ENCODE measurements at places on chromosomes 7 and 10.

GRCh38 chr10:79255007-79255507, 92.2 kb upstream of the PPIF start:
- no peak for DNase-seq

- DNase-seq, result no peak
These were observed 90.4 kb downstream of the ETV1 start for GRCh38 chr7:13898957-13899670.

- DNase-seq, result no peak
These were observed 52.5 kb upstream of the NFKB2 start for GRCh38 chr10:102342958-102343357.

DNA sequence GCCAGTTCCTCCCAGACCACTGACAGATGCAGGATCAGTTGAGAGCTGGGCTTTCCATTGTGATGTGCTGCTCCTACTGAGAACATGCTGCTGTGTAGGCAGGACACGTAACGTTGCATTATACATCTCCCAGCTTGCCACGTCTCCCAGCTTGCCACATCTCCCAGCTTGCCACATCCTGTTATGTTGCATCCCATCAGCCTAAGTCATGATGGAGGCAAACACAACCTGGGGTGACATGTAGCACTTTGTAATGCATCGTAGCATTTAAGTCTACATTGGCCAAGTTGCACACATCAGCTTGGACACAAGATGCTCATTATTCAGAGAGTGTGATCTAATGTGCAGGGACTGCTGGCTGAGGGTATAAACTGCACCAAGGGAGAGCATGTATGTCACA, 73.3 kb upstream of the CHCHD3 start:
- DNase-seq, result no peak

- peak; percentile 32 for DNase-seq
These were observed 290.6 kb downstream of the PRPF18 start for GRCh38 chr10:13877154-13877909.

GRCh38 chr10:26799342-26799741, 61.4 kb downstream of the ABI1 start:
- DNase-seq, result no peak

DNA sequence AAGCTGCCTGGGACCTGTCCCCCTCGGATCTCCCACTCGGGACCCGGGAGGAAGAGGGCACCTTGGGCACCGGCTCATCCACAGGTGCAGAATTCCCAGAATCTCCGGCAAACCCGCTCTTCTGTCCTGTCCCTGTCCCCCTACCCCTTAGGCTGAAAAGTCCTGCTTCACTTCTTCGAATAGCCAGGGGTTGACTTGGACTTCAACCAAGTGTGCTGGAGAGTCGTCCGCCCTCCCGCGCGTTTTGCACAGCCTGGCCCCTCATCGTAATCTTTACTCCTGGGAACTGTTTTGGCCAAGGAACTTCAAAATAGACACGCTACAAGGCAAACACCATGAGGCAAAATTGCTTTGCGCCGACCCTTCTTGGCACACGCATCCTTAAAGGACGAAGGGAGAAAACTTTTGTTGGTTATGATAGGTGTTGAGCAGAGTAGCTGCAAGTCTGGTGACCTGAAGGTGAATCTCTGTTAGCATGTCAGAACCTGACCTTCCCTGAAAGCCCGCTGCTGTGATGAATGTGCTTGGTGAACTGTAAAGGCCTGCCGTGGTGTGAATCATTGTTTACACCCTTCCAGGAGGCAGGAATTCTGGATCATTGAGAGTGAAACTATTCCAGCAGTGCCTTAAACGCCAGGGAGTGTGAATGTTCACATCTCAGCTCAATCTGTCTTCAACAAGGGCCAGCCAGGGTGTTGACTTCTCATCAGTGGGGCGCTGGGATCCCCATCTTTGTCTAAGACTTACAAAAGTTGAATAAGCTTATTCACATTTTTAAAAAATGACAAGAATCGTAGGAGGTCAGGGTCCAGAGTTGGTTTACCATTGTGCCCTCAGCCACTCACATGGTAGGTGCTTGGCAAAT, 589 bp upstream of the RAPGEF5 start:
- no peak for DNase-seq

DNA sequence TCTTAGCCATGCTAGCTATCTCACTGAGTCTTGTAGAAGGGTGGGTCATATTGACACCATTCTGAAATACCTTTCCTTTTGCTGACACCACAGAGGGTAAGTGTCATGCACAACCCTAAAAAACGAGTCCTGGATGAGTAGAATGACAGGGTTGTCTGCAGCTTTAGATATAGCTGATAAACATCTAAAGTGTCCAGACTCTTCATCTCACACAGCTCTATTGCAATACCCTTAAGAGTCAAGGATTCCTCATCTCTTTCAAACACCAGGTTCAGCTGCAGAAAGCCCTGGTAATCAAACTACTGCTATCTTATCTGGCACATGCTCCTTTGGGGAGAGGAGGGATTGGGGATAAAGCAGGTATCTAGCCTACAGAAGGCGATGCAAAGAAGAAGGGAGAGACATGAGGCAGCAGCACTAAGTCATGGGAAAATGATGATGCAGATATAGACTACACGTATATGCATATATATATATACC, 127.0 kb downstream of the ANK3 start:
- no peak for DNase-seq

- DNase-seq, result no peak
These were observed 47.0 kb downstream of the PTN start for GRCh38 chr7:137296576-137296975.

GRCh38 chr10:12550994-12551393, 201.6 kb downstream of the CAMK1D start:
- DNase-seq, result no peak

GRCh38 chr7:155300641-155301452, 3.2 kb downstream of the INSIG1 start:
- no peak for DNase-seq

- DNase-seq, result no peak
These were observed 53.0 kb upstream of the RPA3 start for GRCh38 chr7:7771452-7771851.

GRCh38 chr10:11454958-11455566, 156.4 kb downstream of the USP6NL start:
- DNase-seq, result no peak

DNA sequence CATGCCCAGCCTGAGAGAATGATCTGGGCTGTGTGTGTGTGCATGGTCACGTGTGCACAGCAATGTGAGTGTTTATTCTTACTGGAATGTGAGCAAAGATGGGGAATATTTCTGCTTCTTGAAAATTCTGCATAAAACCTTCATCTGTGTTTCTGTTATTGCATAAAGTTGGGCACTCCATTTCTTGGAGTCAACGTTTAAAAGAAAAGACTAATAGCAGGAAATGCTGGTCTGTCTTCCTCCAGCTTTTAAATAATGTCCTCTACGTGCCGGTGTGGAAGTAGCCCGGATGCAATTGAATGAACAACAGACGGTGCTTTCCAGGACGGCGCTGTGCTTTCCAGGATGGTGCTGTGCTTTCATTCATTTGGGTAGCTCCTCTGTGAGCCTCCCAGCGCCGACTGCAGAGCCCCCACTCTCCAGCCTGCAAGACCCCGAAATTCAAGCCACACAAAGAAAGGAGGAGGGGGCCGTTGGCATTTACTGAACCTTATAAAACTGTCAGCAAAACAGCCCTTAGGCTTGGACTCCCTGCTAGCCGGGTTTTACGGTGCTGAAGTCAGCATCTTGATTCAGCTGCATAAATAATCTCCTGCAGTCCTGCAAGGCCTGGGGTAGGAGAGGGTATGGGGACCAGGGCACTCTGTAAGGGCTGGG, 158.2 kb upstream of the PRKCQ start:
- no peak for DNase-seq

DNA sequence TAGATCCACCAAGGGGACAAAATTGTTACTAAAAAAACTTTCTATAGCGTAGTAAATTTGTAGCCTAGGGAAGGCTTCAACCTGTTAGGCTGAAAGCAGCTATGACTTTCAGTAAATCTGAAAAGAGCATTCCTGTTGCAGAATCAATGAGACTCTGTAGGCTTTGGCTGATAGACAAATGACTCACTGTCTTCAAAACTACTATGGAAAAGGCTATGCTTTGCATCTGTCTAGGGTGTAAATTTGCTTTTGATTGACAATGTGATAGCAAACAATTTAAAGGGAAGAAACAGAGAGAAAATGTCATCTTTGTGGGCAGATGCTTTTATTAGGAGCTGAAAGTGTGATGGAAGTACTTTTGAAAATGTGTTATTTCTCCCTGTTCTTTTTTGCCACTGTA, 60.6 kb downstream of the ARL5B start:
- no peak for DNase-seq

- DNase-seq, result no peak
These were observed 25.4 kb upstream of the ANK3 start for GRCh38 chr10:60414877-60415585.

DNA sequence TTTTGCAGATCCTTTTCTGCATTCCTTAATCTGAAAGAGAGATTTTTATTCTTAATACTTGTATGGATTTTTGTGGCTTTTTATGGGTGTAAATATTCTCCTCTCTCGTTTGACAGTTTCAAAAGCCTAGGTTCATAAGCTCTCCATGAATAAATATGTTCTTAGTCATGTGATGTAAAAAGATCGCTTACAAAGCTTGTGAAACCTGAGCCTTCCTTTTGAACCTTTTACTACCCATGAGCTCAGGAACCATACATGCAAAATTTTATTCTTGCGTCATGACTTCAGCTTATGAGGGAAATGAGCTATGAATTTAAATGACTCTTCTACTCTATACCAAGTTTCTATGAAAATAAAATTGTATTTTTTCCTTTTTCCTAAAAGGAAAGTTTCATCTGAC, 98.7 kb downstream of the POLL start:
- no peak for DNase-seq

- DNase-seq, result no peak
These were observed 65.4 kb downstream of the SRPK2 start for GRCh38 chr7:105323366-105323765.

GRCh38 chr10:78401624-78402367, 368.1 kb downstream of the RPS24 start:
- DNase-seq, result peak; percentile 35

DNA sequence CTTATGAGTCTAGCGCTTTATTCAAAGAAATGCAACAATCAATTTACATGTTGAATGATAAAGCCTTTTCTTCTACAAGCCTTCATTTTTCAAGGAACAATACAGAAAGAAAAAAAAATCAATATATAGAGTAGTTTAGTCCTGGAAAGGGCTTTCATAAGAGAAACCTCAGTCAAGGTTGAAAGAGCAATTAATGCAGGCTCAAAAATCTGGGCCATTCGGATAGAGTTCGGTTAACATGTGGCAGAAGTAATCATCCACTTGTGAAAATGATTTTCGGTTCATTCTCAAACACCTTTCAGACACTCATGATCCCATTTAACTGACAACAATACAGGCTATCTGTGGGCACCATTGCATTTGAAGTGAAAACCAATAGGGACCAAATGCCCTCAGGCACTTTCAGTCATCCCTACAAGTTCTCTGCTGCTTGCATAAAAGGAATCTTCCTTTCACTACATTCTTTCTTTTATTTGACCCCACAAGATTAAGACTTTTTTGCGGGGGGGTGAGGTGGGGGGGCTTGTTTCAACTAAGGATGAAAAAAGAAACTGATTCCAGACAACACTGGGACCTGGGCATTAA, 177.9 kb downstream of the RNF133 start:
- DNase-seq, result no peak
